ENCODE measurements at places on chromosomes 12 and 14.

- no peak for DNase-seq
Measured at GRCh38 chr12:30425445-30425844, 270.2 kb downstream of the IPO8 start.

- DNase-seq, result no peak
Measured at GRCh38 chr12:29282031-29282816, 98.7 kb downstream of the ERGIC2 start.

GRCh38 chr12:66884091-66884490, 205.2 kb upstream of the GRIP1 start:
- DNase-seq, result no peak

- no peak for DNase-seq
Measured at GRCh38 chr14:30678926-30679431, 56.9 kb downstream of the SCFD1 start.

DNA sequence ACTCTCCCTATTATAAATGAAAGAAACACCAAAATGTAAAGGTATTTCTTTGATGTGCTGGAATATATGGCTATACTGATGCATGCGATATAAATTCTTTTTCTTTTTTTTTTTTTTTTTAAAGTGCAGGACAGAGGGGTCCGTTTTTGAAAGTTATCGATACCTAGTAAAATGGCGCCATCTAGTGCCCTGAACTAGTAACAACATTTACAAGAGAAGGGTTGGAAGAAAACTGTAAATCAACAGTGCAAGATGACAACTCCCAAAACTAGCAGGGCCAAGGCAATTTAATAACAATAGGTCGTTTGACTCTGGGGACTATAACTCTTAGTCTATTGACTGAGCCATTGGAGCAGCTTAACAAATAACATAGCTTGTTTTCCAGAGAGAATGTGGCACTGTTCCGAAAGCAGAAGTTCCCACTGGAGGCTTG, 137.7 kb downstream of the SPTSSA start:
- no peak for DNase-seq

DNA sequence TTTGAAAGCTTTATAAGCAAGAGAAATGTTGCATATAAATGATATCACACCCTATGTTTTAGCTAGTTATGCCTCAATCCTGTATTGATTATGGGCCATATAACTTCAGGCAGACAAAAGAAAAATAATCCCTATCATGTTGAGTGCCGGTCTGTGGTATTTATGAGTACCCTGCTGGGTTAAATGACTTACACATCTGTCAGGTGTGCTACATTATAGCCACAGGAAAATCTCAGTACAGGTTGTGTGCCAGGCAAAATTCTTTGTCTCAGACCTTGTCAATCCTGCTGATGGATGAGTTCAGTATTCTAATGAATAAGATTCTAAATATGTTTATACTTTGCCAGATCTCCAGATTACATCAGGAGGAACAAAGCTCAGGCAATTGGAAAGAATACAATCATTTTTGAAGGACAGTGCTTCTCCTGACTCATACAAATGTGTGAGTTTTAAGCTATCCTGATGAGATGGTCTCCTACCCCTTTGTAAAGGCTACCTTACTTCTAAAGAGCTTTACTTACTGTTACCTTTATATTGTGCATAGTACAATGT, 109.8 kb upstream of the FOXG1 start:
- no peak for DNase-seq

DNA sequence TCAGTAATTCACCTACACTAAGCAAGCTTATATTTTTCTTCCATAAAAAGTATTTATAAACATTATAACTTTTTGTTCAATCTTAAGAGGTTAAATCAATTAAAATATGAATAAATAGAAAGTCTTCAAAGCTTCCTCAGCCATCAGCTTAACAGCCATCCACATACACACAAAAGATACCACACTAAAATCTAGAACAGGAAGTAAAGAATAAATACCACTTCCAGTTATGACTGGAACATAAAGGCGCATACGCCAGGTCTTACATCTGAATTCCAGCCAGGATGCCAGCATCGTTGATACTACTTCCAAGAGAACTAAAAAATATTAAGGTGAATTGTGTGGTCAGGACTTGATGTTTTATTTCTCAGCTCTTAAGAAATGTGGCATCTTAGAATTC, 17.0 kb downstream of the SIX1 start:
- DNase-seq, result no peak
